ENCODE measurements at places on chromosomes 16 and 17.

GRCh38 chr16:81638286-81638945 is 140.7 kb upstream of the PLCG2 start:
- no peak for DNase-seq

DNA sequence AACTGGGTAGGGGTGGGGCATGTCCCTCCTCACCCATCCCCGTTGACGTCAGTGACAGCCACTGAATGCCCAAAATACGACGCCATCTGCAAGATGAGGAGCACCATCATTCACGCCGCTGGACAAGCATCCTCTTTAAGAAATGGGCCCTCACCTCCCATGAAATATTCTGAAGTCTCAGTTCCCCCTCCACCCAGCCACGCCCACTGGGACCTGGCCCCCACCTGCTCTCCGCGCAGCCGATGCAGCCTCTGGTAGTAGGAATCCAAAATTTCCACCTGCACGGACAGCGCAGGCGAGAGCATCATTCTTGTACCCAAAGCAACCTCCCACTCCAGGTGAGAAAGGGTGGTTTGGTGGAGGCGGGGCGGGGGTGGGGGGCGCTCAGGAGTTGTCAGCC is 5.6 kb downstream of the ITGA2B start:
- DNase-seq, result no peak

DNA sequence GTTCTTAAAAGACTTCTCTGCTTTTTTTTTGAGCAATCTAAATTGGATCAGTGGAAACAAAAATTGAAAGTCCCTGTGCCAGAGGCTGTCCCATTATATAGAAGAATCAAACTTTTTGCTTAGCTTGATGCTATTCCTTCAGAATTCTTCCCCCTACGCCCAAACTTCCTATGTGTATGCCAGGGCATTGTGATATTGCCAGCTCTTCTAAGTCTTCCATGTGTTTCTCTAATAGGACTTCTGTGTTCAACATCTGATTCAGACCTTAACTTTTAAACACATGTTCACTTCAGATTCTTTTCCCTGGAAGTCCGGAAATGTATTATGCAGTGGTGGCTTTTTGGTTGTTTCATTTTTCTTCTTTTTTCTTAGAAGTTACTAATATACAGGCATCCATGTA is 18.7 kb downstream of the PTRH2 start:
- no peak for DNase-seq

DNA sequence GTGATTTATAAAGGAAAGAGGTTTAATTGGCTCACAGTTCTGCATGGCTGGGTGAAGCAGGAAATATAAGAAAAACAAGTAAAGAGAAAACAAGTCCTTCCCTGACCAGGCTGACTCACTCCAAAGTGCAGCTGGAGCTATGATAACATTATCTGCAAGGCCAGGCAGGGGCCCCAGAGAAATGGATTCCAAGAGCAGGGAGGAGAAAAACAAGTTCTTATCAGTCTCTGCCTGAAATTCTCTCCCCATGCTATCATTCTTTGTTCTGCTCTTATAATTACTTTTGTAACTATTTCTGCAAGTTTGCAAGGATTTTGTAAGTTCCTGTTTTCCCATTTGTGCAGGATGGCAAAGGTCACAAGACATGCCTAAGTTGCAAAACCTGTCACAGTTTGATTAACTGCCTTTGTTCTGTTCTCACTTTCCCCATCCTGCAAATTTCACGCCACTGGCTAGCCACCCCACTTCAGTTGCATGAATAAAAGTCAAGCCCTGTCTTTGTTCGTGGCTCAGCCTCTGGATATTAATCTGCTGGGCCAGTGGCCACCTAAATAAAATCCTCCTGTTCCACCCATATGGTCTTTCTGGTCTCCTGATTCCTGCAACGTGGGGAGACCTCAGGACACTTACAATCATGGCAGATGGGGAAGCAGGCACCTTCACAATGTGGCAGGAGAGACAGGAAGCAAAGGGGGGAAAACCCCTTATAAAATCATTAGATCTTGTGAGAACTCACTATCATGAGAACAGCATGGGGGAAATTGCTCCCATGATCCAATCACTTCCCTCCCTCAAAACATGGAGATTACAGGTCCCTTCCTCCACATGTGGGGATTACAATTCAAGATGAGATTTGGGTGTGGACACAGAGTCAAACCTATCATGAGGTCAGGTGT is 13.1 kb downstream of the ABCA9 start:
- DNase-seq, result no peak

GRCh38 chr16:14502932-14503741 is 126.9 kb downstream of the PARN start:
- peak; percentile 17 for DNase-seq

GRCh38 chr16:78638371-78638770 is 538.9 kb downstream of the WWOX start:
- no peak for DNase-seq

DNA sequence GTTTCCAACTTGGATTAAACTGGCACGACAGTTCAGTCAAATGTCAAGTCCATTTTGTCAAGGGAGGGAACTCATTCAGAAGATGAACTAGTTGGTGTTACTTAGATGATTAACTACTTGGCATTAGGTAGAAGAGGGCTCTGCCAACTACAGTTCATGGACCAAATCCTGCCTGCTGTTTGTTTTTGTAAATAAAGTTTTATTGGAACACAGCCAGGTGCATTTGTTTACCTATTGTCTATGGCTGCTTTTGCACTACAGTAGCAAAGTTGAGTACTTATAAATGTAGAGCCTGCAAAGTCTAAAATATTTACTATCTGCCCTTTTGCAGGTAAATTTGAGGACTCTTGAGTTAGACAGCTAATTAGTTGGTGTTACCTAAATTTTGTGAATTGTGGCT is 410.0 kb downstream of the MAF start:
- no peak for DNase-seq

DNA sequence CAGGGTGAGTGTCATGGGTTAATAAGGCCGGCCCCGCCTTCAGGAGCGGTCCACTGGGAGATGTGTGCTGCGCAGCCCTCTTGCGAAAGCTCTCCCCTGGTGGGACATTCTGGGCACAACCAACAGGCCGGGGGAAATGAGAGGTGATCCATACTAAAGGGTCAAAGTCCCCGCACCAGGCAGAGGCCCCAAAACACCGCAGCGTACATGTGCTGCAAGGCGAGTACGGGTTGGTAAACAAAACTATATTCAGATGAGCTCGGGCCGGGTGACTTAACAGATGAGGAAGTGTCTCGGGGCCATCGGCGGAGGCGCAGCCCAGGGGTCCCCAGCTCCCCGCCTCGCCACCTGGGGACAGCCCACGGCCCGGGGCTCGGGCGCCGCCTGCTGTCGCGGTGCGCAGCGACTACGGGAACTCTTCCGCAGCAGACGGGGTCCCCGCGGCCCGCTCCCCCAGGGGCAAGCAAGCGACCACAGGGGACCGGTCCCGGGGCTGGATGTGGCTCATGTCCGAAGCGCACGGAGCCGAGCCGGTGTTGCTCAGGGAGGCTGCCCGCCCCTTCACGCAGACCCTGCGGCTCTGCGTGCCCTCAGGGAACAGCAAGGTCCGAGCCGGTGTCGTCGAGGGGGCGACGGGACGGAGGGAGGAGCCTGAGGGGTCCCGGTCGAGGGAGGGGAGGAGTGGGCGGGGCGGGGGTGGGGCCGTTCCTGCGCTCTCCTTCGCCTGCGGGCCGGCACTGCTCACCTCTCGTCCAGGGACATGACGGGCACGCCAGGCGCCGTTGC is at the start of gene RAB37:
TSS of gene RAB37 (plus strand) at position 744 of the 786 bp plus-strand sequence. CDS start at position 761, 17 bp downstream.
- DNase-seq, result no peak

GRCh38 chr16:56966093-56966475 is 4.3 kb downstream of the CETP start:
- DNase-seq, result no peak

DNA sequence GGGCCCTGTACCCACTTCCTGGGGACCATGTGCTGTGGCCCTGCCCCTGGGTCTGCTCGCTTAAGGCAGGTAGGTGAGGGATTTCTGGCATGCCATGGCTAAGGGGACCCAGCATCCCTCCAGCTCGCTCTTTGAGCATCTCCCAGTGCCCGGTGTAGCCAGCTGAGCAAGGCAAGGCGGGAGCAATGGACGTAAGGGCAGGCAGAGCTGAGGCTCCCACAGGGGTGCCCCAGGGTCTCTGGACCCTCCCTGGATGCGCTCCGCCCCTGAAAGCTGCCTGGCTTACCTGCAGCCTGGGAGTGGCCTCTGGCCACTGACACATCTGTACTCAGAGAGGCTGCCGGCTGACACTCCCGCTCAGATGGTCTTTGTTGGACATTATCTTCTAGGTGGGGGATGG is 189.9 kb downstream of the IRF8 start:
- DNase-seq, result no peak

GRCh38 chr16:27495191-27495590 is 54.5 kb downstream of the GTF3C1 start:
- DNase-seq, result no peak

- DNase-seq, result no peak
Measured at GRCh38 chr16:48862087-48862532, 252.1 kb upstream of the N4BP1 start.

- DNase-seq, result no peak
Measured at GRCh38 chr16:14475370-14476139, 154.5 kb downstream of the PARN start.

GRCh38 chr17:66893382-66893781 is 58.5 kb downstream of the CACNG5 start:
- DNase-seq, result no peak

- no peak for DNase-seq
Measured at GRCh38 chr16:35391328-35391727, 1931.9 kb downstream of the TP53TG3F start.

GRCh38 chr16:88977018-88977811 is at the start of gene CBFA2T3:
TSS of gene CBFA2T3 (minus strand) at chr16:88977207. CDS start at chr16:88976807, 400 bp downstream.
- no peak for DNase-seq

- DNase-seq, result no peak
Measured at GRCh38 chr16:57684626-57685358, 9.8 kb upstream of the DRC7 start.

DNA sequence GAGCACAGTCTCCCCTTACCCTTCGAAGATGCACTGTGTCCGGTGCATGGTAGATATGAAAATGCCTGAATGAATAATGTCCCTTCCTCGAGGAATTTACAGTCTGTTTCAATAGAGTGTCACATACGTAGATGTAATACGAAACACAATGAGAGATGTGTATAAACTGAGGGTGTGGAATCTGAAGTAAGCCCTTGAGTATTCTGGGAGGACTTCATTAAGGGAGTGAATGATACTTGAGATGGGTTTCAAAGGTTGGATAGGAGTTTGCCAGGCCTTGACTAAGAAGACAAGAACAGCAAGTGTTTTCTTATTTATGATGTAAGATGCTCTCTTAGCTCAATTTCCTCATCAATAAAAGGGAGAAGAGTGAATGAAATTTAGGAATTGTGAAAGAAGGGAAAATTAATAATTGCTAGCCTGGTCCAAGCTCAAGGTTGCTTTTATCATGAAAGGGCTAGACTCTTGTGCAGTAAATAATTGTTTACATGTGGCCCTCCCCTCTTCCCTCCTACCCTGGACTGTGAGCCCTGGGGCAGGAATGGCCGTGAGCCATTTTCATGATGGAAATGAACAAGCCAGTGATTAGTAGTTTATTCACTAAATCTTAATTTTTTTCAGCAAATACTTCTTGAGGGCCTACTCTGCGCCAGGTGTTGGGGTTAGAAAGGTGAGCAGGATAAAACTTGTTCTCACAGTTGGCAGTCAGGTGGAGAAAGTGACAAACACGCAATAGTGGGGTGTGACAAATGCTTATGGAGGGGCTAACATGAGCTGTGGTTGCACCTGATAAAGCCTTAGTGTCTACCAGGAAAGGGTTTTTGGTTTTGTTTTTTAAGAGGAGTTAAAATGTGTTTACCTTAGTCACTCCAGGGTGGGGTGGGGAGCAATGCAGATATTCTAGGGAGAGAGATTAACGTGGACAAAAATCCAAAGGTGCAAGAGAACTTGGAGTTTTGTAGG is 1.6 kb downstream of the KIF22 start:
- DNase-seq, result no peak

DNA sequence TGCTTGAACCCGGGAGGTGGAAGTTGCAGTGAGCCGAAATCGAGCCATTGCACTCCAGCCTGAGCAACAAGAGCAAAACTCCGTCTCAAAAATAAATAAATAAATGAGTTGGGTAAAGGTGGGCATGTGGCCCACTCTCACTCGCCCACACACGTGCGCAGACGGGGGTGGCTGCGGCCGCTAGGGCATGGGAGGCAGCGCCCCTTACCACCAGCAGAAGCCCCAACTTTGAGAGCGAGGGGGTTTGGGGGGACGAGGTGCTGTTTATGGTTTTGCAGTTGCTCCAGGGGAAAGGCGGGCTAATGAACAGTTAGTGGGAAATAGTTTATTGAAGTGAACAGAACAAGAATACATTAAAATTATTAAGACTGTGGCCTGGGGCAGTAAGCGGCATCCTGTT is 14.9 kb upstream of the RBFOX3 start:
- DNase-seq, result no peak

DNA sequence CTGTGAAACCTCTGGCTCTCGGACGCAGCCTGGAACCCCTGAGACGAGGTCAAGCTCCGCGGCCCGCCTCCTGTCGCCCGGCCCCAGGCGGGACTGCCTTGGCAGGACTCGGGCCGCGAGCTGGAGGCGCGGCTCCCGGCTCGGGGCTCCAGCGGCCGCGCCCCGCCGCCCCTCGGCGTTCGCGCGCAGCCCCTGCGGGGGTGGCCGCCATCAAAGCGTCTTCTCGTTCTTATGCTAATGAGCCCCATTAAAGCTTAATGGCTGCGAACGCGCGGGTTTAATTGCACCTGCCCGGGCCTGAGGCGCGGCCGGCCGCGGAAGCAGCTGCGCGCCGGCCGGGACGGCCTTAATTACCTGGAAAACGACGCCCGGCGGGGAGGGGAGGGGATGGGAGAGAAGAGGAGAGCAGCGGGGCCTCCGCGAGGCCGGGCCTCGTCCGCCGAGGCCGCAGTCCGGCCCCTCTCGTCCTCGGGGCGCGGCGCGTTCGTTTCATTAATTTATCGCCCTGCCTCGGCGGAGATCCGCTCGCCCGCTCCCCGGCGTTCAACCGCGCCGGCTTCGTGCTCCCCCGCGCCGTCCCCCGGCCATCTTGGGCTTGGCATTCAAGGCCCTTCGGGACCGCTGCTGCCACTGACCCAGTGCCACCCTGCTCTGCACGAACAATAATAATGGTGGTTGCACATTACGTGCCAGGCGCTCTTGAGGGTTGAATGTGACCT is 19.2 kb downstream of the RAI1 start:
- DNase-seq, result no peak

DNA sequence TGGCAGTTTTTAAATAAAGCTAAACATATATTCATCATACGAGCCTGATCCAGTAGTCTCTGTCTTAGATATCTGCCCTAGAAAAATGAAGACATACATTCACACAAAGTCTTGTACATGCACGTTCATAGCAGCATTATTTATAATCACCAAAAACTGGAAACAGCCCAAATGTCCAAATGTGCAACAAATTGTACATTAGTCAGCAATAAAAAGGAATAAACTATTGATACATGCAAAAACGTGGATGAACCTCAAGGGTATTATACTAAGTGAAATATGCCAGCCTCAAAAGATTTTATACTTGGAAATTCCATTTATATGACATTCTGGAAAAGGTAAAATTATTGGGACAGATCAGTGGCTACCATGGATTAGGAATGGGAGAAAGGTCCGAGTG is 22.8 kb downstream of the AATF start:
- no peak for DNase-seq

GRCh38 chr17:28485049-28485448 is 11.6 kb downstream of the SLC13A2 start:
- no peak for DNase-seq

- peak; percentile 62 for DNase-seq
Measured at GRCh38 chr17:37047631-37048104, 98.9 kb downstream of the AATF start.

Data from GM19239 (cell line).